Kidney tubule cell (primary cell): ENCODE measurements at places on chromosomes 7 and 10.

DNA sequence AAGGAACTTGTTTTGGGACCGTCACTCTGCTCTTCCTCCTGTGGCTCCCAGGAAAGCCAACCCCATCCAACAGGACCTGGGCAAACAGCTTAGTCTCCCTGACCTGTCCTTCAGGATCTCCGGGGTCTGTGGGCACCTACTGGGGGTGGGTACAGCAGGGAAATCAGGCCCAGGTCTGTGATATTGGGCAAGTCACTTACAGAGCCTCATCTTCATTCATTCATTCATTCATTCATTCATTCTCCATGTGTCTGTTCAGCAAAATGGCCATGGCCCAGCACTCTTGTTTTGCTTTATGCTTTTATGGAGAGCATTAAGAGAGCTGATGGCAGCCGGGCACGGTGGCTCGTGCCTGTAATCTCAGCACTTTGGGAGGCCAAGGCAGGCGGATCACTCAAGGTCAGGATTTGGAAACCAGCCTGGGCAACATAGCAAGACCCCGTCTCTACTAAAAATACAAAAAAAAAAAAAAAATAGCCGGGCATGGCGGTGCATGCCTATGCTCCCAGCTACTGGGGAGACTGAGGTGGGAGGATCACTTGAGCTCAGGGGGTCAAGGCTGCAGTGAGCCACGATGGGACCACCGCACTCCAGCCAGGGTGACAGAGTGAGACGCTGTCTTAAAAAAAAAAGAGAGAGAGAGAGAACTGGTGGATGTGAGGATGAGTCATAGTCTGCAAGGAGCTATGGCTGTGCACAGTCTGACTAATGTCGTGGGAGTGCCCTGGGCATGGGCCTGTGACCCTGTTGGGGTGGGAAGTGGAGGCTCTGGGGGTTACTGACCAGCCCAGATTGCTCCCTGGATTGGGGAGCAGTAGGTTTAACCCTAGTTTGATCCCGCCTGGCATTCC is 54.3 kb downstream of the CLIP2 start:
- peak; percentile 88 for DNase-seq

- DNase-seq: peak; percentile 90
Observed at GRCh38 chr7:45921699-45922519, 837 bp upstream of the IGFBP3 start.

DNA sequence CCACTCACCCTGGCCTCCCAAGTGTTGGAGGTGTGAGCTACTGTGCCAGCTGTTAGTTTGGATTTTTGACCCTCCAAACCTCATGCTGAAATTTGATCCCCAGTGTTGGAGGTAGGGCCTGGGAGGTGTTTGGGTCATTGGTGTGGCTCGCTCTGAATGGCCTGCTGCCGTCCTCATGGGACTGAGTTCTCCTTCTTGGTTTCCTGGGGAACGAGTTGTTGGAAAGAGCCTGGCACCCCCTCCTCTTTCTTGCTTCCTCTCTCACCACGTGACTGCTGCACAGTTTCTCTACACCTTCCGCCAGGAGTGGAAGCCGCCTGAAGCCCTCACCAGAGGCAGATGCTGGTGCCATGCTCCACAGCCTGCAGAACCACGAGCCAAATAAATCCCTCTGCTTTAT is 253.5 kb downstream of the PHTF2 start:
- DNase-seq: no peak

GRCh38 chr7:113775401-113775800 is 143.4 kb downstream of the PPP1R3A start:
- DNase-seq: no peak
